ENCODE measurements at places on chromosomes 2 and 18.
A peak's percentile ranks its signal among the peaks of the same experiment; 100 is the strongest.

DNA sequence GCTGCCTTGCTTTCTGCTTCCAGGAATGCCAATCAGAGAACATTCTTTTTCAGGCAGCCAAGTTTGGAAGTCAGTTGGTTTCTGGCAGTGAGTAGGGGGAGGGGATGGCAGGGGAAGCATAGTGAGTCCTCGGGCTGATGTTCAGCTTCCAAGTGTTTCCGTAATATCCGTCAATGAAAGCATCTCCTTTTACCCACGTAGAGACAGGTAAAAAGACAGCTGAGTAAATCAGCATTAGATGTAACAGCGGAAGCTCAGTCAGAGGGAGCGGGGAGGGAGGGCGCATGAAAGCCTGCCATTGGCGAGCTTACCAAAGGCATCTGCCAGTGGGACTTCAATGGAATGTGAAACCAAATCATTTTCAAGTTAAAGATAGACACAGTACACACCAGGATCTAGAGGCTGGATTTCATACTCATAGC is 117.1 kb upstream of the DTNA start:
- no peak for DNase-seq

DNA sequence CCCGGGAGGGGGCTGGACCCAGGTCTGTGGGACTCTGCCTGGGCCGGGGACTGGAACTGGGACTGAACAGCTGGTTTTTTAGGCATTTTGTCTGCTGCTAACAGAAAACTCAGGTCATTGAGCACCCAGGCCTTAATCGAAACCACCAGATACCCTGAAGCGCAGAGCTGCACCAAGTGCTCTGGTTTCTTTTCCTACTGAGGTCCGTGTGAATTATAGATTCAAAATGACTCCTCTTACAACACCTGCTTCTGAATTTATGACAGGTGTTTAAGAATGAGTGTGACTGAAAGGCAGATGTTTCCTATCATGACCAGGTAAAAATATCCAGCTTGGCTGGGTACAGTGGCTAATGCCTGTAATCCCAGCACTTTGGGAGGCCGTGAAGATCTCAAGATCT is 47.8 kb downstream of the TRAPPC12 start:
- DNase-seq, result no peak

GRCh38 chr2:147632198-147632597 is 212.6 kb upstream of the ACVR2A start:
- peak; percentile 77 for DNase-seq

GRCh38 chr2:207160115-207160514 is 5.6 kb downstream of the KLF7 start:
- no peak for DNase-seq

DNA sequence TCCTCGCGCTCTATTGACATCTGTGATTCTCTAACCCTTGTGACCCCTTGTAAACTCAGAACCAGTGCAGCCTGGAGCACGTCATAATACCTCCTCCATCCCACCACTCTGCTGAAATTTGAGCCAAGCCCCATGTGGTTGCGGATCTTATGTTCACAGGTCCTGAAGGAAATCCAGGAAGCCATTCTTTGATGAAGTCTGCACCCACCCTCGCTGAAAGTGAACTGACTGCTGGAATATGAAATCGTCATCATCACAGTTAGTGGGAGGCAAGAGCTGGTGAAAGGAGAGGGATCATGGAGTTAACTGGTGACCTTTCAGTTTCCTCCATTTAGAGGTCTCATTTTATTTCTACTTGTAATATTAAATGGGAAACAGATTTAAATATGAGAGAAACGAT is 21.6 kb downstream of the ZEB2 start:
- DNase-seq, result peak; percentile 54

- no peak for DNase-seq
Observed at GRCh38 chr18:29586210-29586609, 1409.3 kb upstream of the CDH2 start.

DNA sequence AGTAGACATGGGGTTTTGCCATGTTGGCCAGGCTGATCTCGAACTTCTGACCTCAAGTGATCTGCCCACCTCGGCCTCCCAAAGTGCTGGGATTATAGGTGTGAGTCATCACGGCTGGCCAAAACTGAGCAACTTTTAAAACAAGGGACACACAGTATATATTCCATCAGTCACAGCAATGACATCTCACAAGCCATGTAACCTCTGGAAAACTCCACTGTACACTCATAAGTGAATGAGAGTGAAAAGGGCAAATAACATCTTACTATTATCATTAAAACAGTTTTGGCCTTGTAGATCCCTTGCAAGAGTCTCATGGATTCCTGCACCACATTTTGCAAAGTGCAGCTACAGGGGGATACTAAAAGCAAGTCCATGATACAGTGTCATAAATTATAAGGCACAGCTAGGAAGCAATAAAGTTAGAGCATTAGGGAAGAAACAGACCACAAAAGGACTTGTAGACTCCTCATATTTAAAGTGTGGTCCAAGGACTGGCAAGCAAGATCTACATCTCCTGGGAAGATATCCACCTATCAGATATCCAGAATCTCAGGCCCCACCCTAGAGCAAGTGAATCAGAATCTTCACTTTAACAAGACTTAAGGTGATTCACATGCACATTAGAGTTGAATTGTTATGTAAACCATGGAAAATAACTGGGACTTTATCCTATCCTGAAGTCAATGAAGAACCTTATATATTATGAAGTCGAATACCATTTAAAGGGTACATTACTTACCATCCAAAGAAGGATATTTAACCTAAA is 5.7 kb downstream of the SMC6 start:
- DNase-seq, result no peak

Data from suppressor macrophage (primary cell).